ENCODE measurements at places on chromosomes 2 and 18.

DNA sequence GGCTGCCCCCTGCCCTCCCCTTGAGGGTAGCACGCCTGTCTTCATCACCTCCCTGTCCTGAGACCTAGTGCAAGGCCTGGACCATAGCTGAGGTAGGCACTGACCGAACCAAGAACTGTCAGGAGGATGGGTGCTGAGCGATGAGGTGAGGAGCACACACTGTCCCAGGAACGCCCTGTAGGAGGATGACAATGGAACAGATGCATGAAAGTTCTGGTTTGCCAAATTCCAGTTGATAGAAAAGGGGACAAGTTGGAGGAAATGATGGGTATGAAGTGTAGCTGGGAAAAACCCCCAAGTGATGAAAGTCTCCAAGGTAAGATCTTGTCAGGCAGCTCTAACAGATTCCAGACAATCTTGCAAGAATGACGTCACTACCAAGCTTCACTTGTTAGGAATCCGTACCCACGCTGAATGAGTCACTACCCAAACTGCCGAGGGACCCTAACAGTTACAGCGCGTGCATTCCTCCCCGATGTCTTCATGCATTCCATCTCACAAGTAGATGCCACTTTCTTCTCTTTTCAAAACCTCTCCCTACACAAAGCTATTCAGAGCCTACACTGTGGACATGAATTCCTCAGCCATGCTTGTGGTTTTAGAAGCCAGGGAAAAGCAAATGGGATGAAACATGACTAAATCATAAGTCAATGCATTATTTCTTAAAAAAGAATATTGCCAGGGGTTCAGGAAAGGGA, 27.6 kb downstream of the MRPL33 start:
- no peak for DNase-seq

DNA sequence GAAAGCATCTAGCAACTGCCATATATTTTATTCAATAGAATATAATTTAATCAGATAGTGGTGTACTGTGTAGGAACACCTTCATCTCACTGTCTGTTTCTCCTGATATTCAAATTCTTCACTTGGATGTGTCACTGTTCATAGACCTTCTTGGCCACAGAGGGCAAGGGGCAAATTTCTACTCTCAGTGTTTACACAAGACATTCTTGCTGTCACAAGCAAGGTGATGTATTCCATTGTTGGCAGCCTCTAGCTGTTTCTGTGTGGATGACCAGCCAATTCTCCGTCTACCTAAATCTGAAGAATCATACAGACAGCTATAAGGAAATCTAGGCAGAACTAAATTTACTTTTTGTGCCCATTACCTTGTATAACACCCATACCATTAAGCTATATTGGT, 948.3 kb downstream of the CNTNAP5 start:
- DNase-seq: no peak

DNA sequence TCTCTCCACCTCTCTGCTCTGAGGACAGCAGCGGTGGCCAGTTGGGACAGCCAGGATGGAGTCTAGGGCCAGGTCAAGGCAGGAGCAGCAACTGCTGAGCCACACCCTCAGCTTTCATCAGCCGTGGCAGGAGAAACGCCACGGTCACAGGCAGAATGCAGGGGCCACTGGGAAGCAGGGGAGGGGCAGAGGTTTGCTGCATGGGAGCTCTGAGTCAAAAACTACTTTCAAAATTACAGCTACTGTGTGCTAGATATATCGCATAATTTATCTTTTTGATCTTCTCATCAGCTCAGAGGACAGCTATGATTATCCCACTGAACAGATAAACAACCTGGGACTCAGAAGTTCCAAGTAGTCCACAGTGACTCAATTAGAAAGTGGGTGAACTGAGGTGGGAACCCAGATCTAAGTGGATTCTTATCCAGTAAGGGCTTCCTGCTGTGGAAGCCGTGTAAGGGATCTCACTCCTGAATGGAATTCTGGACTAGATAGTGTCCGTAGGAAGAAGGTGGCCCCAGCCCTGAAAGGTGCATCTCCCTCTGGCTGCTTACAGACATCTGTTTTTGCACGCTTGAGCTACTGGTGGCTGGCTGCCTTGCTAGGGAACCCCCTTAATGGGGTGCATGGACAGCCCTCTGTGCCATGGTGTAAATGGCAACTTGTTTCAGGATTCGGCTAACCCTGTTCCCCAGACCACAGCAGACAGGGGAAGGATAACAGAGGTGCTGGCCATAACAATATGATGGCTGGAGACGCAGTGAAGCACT, 194.6 kb upstream of the SMAD2 start:
- DNase-seq: no peak

GRCh38 chr18:77191071-77191751, 58.4 kb upstream of the GALR1 start:
- DNase-seq: no peak

GRCh38 chr2:64797881-64798575, 144.3 kb upstream of the SERTAD2 start:
- DNase-seq: peak; percentile 24

DNA sequence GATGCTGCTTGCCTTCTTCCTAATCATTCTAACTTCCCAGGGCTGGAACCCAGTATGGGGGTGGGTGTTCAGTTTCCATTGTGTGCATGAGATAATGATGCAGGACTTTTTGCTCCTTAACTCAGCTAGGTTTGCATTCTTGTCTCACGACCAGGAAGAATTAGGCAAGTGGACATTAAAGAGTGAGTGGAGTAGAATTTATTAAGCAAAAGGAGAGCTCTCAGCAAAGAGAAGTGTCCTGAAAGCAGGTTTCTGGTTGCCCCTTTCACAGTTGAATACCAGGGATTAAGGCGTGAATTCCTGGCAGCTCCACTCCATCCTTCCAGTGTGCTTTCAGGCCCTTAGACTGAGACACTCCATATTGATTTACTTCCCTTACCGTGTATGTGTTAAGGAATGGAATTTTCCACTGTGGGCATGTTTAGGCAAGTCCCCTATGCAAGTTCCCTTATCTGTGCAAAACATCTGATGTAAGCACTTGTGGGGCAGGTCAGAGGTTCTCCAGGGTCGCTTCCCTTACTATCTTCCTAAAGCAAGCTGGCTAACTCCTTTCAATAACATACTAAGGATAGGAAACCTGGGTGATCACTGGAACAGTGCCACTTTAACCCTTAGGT, 126.5 kb downstream of the GPR39 start:
- no peak for DNase-seq

- no peak for DNase-seq
These were observed 45.4 kb upstream of the KIF5C start for GRCh38 chr2:148829618-148830017.

DNA sequence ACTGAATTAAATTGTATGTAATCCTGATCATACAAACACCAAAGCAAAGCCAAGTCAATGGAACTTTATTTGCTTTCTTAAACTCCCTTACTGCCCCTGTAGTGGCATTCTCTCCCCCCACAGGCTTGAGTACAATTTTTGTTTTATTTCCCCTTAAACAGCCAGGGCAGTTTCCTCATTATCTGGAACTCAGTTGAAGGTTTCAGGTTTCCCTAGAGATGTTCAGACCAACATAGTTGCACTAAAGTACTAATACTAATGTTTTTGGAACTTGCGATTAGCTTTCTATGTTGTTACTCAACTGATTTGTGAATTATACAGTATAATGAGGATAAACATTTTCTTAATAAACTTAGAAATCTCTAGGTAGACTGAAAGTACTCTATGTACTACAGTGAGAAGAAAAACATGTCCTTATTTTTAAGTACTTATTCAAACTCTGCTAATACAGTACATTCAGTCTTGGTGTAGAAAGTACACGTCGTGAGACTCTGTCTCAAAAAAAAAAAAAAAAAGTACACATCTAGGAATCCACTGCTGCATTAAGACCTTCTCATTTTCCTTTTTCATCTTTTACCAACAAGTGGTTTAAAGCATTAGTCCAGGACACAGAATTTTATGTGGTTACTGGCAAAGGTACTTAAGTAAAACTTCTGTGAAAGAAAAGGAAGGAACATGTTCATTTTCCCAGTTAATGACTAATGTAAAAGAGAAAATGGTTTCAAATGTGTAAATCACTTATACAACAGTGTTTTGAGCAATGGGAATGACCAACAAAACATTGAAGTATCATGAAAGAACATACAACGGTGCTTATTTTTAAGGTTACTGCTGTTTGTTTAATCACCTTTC, 209.5 kb upstream of the SMAD7 start:
- DNase-seq: no peak

DNA sequence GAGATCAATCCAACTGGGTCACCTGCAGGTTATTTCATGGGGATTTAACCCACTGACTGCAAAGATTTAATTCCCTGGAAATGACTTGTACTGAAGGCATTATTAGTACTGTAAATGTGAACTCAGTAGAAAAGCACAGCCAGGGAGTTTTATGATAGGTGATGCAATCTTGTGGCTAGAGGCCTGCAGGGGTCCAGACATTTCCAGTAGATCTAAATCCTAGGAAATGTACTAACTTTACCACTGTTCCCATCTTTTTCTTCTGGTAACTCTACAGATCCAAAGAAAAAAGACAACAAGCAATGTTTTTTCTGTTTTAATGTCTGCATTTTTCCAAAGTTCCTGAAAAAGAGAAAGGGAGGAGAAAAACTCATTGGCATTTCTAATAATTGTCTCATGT, 500.1 kb downstream of the ARHGAP15 start:
- DNase-seq: no peak

GRCh38 chr2:65393743-65394422, 38.5 kb downstream of the SPRED2 start:
- DNase-seq: no peak

- DNase-seq: no peak
These were observed 68.8 kb downstream of the CLHC1 start for GRCh38 chr2:55163274-55163721.

DNA sequence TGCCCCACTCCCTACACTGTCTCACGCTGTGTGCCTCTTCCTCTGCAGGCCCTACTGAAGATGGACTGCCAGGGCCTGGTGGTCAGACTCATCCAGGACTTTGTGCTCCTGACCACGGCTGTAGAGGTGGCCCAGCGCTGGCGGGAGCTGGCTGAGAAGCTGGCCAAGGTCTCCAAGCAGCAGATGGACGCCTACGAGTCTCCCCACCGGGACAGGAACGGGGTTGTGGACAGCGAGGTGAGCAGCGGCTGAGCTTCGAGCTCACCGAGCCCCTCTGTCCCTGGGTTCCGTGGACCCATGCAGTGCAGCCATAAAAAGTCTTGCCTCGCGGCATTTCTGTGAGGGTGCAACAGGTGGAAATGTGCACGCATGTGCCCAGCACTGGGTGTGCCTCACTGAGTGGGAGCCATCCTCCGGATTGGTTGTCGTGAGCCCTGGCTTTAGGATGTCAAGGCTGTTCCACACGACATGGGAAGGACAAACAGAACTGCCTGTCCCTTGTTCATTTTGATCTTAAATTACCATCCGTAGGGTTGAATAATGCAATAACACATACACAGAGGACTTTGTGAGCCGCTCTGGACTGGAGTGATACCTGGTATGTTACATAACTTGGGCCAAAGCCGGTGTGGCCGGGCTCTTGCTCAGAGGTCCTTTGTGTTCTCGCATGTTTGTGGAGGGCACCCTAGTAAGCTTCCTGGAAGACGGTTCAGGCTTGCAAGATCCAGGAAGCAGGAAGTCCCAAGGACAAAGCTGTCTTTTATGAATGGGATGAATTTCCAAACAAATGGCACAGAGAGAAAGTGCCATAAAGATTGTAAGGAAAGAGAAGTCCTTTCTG, 100.9 kb downstream of the SH3BP4 start:
- no peak for DNase-seq

DNA sequence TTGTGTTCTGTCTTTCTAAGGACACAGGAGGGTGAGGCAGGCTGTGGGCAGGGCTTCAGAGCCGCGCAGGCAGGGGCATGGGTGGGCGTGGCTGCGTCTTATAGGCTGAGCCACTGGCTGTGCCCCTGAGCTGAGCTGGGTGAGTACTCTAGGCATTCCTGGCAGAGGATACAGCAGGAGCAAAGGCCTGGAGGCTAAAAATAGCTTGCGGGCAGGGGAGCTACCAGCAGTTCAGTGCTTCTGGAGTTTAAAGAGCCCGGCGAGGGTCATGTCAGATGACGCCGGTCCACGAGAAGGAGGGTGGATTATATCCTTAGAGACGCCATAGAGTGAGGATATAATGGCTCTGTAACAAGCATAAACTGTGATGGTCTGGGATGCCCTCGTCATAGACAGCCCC, 31.5 kb upstream of the PDIA6 start:
- DNase-seq: no peak
